Activated naive CD4-positive, alpha-beta T cell (primary cell): ENCODE measurements at places on chromosomes 11 and 22.

- no peak for DNase-seq
These were observed 26.0 kb downstream of the DUSP8 start for GRCh38 chr11:1546077-1546535.

DNA sequence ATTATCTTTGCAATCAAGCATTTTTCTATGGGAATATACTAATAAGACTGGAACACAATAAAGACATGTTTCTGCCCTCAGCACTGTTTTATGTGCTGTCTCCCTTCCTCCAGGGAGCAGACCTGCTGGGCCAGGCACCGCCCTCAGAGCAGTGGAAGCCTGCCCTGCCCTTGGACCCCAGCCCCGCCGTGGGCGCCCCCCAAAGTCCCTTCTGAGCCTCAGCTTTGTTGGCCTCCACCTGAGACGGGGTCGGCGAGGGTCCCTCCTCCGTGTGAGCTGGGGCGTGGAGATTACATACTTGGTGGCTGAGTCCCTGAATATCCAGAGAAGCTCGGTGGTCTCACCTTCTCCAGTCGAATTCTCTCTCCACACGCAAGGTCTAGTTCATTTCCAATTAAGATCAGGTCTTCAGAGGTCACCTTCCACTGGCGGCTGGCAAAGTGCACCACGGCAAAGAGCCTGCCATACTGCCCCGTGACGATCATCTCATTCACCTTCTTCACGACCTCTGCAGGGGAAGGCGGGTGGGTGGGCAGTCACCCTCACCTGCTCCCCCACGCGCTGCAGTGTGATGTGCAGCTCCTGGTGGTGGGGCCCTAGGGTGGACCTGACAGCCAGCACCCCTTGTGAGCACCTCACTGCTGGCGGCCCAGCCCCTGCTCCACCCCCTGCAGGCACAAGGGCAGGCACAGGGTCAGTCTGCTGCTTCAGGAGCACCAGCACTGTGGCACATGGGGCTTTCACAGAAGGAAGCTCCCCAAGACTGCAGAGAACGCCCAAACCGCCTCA lies 7.3 kb downstream of the MRPL21 start:
- no peak for DNase-seq

- DNase-seq, result no peak
These were observed 28.7 kb upstream of the PICK1 start for GRCh38 chr22:38028344-38029130.

DNA sequence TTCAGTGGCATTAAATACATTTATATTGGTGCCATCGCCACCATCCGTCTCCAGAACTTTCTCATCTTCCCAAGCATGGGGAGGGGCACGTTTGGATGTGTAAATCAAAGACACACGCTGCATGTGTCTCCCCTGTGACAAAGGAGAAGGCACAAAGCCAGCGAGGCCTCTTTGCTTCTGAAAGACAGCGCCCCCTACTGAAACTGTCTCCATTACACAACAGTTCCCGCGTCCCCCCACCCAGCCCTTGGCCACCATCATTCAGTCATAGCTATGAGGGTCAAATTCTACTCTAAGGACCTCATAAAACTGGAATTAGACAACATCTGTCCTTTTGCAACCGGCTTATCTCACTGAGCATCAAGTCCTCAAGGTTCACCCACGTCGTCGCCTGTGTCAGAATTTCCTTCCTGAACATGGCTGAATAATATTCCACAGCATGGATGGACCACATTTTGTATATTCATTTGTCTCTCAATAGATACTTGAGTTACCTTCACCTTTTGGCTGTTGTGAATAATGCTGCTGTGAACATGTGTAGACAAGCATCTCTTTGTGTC lies 64.8 kb downstream of the IGF2 start:
- no peak for DNase-seq

DNA sequence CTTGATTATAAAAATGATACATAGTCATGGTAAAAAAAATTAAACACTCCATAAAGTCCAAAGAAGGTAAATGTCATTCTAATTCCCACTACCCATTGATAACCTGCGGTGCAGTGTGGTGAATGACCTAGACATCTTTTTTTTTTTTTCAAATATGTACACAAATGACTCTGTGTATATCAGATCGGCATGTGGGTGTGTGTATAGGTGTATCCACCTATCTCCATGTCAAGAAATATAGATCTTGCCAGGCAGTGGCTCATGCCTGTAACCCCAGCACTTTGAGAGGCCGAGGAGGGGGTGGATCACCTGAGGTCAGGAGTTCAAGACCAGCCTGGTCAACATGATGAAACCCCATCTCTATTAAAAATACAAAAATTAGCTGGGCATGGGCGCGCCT lies 18.4 kb upstream of the CBX6 start:
- no peak for DNase-seq

- DNase-seq, result no peak
These were observed 301.8 kb upstream of the SORL1-AS1 start for GRCh38 chr11:121754598-121754997.

DNA sequence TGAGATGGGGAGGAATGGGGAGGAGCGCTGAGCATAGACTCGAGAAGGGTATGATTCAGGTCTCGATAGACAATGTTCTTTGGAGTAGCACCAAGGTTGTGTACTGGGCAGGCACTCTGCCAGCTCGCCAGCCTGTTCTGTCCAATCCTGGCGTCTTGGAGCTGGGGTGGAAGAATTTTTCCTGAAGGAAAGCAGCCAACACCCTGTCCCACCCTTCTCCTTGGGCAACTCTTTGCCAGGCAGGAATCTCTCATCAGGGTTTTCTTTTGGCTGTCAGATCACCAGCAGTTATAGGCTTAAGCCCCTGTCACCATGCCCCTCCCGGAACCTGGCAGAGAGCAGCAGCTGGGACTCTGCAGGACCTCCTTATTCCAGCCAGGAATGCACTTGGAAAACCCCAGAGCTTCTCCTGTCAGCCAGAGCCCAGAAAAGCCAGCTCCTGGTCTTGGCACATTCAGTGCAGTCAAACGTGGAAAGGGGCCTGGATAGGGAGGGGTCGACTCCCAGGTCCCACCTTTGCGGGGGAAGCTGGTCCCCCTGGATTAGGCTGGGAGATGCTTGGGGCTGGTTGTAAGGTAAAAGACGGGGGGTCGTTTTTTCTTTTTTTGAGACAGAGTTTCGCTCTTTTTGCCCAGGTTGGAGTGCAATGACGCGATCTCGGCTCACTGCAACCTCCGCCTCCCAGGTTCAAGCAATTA lies 14.4 kb upstream of the SPTBN2 start:
- DNase-seq, result no peak

- DNase-seq, result no peak
These were observed 588.5 kb upstream of the ARHGAP42 start for GRCh38 chr11:100098560-100098959.

GRCh38 chr11:107696140-107696539 lies 15.7 kb downstream of the SLN start:
- DNase-seq, result no peak

DNA sequence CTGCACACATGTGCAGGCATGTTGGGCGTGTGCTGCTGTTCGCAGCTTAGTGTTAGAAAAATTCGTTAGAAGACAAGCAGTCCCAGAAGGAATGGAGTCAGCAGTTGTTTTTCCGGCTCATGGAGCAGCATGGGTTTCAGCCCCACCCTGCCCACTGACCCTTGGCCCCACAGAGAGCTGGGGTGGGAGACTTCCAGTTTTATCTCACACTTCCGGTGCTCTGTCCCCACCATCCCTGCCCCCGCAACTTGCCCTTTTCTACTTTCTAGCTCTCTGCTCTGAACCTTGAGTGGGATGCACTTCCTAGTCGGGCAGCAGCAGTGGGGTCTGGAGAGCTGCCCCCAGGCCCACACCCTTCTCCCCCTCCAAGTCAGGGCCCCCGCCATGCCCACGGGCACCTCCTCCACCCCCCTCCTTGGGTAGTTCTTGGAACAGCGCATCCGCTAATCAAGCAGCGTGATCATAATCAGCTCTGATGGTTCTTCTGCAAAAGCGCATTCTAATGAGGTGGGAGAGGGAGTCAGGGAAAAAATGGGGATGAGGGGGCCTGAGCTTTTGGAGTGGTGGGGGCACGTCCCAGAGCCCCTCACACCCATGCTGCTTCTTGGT lies 184.4 kb downstream of the CEP164 start:
- no peak for DNase-seq

GRCh38 chr11:3215346-3216026 lies 3.1 kb downstream of the MRGPRG start:
- DNase-seq, result no peak

DNA sequence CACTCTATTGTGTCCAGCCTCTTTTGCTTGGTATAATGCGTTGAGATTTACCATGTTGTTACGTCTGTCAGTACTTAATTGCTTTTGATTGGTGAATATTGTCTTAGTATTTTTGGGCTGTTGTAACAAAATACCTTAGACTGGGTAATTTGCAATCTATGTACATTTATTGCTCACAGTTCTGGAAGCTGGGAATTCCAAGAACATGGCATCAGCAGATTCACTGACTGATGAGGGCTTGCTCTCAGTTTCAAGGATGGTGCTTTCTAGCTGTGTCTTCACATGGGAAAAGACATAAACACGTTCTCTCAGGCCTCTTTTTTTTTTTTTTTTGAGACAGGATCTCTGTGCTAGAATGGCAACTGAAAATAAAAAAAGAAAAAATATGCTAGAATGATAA lies 46.7 kb upstream of the INCENP start:
- DNase-seq, result no peak

DNA sequence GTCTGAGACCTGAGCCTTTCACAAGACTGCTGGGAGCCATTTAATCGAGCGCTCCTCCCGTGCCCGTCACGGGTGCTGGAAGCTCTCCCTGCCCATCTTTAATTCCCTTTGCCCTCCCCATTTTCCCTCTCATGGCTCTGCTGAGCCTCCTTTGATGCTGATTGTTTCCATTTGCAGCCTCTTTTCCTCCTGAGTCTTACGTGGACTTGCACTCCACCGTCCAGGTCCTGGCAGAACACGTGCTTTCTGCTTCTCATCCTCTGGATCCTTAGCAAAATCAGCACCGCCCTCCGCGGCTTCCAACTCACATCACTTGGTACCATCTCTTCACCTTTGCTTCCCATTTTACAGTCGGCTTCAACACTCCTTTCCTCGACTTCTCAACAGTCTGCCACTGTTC lies 7.3 kb downstream of the IFT27 start:
- no peak for DNase-seq

- no peak for DNase-seq
These were observed 26.1 kb upstream of the CTSC start for GRCh38 chr11:88363648-88364065.

DNA sequence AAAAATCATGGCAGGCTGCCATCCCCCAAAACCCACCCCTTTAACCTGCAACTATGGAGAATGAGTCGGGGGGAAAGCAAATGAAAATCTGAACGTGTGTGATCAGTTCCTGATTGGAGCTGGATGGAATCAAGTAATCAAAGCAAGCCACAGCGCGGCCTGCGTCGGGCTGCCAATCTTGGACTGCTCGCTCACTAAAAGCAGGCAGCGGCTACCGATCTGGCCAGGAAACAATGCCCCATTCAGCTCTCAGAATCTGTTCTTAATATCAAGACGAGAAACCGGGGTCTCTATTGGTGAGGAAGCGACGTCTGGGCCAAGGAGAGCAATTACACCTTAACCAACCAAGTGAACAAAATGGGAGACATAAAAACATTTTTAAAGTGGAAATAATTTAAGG lies 472.2 kb downstream of the SOX6 start:
- DNase-seq, result no peak

DNA sequence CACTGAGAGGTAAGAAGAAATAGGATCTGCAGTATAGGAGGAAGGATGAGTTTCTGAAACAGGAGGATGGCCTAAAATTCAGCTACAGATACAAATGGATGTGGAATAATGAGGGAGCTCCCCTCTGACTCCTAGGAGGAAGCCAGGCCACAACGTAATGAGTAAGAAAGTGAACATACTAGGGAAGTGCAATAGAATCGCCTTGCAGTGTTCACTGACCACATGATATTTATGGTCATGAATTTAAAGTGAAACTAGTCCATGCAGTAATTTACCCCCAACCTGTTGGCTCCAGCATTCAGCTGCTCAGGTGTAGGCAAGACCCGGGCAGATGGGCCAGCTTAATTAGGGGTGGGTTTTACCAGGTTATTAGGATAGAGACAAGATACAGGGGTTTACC lies 101.7 kb downstream of the DEUP1 start:
- DNase-seq, result no peak

DNA sequence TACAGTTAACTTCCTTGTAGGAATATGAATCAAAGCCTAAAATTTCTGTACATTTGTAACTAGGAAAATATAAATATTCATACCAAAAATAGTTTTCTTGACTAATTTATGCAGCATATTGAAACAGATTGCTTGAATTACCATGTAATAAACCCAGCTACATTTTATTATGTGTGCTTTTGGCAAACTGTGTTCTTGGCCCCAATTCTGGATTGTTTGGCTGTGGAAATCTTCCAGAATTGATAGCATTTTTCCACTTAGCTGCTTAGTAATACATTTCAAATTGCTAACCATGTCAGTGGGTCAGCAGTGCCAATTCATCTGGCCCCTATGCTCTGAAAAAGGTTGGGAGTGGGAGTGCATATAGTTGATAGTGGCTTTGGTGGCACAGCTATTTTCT lies 32.3 kb downstream of the PDHX start:
- DNase-seq, result no peak

GRCh38 chr11:117281159-117281558 lies 10.0 kb upstream of the BACE1-AS start:
- no peak for DNase-seq

GRCh38 chr22:25475257-25476022 lies 89.0 kb upstream of the GRK3 start:
- DNase-seq, result no peak

DNA sequence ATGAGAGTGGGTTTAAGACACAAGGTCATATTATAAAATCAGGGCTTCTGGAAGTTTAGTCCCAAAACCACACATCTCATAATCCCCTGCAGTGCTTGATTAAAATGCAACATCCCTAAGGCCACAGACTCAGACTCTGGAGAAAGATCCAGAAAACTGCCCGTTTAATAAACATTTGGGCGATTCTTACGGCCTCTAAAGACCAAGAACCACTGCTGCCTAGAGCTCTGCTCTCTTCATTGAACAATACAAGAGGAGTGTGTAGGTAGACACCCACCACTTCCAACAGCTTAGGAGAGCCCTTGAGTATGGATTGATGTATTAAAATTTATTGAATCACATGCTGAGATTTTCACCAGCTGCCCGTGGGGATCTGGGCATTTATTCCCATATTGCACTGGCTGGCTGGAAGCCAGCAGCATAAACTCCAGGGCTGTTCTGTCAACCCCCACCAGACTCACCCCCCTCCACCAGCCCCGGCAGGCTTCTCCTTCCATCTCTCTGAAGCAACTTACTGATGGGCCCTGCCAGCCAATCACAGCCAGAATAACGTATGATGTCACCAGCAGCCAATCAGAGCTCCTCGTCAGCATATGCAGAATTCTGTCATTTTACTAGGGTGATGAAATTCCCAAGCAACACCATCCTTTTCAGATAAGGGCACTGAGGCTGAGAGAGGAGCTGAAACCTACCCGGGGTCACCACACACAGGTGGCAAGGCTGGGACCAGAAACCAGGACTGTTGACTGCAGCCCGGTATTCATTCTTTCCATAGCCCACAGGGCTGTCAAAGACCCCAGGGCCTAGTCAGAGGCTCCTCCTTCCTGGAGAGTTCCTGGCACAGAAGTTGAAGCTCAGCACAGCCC lies 749 bp upstream of the BEST1 start:
- no peak for DNase-seq

GRCh38 chr11:33867996-33868646 lies 23.8 kb downstream of the LMO2 start:
- no peak for DNase-seq

- DNase-seq, result no peak
These were observed 26.7 kb downstream of the FAM83F start for GRCh38 chr22:40021401-40022000.

GRCh38 chr11:122025757-122026156 lies 90.3 kb downstream of the BLID start:
- DNase-seq, result no peak
